ENCODE measurements at places on chromosomes 7 and 10.

DNA sequence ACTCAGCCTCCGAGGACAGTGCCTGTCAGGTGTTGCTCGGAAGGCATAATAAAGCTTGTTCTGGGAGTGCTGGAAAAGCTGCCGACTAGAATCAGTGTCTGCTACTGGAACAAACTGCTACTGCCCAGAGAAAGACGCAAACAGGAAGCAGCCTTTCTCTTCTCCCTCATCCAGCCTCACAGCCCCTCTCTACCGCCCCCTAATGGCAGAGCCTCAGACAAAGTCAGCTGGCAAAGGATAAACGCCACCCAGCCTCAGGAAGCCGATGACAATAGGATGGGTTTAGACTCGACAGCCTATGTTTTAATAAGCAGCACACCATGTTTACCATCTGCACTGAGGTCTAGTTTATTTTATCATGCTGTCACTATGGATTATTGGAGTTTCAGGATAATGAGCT lies 169.5 kb upstream of the LYZL1 start:
- no peak for DNase-seq

- no peak for DNase-seq
Observed at GRCh38 chr7:28433699-28434219, 21.4 kb downstream of the CREB5 start.

DNA sequence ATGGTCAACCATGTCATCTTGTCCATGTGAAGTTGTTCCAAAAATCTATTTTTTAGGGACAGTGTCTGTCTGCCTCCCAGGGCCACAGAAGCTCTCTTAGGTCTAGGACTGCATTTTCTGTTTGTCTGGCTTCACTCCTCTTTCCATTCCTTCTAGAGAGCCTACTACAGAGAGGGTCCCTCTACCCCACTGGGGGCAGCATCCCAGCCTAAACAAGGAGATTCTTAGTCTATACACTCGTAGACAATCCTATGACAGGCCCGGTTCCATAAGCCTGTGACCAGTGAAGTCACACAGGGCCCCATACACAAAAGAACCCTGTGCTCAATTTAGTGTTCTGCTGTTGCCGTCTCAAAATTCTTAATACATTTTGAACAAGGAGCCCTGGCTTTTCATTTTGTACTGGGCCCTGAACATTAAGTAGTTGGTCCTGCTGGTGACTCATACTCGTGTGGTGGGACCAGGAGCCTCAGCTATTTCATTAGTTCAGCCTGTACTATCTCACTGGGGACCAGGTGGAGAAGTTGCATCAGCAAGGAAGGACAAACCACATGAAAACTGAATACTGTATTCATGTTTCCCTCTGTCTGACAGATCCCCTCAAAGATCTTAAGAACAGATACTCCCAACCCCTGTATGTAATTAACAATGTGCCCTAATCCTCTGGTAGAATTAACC lies 23.5 kb upstream of the FAM180A start:
- no peak for DNase-seq

DNA sequence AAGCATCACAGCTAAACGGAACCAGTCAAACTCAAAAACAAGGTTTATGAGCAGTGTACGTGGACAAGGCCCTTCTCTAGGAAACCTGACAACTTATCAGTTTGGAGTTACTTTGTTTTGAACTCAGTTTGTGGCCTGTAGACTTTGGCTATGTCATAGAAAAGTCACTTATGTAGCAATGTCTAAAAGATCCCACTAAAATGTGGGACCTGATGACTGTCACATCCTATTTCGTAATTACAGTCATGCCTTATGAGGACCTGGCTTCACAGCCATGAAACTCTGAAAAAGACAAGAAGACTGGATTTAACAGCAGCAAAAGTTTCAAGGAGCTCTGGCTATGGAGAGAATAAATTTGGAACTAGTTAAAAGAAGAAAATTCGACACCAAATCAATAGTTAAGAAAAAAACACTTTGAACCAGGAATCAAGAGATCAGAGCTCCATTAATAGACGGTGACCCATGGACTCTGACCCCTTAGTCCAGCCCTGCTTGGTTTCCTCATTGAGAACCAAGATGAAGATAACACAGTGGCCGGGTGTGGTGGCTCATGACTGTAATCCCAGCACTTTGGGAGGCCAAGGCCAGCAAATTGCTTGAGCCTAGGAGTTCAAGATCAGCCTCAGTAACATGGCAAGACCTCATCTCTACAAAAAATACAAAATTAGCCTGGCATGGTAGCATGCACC lies 204.3 kb downstream of the SFMBT2 start:
- no peak for DNase-seq

DNA sequence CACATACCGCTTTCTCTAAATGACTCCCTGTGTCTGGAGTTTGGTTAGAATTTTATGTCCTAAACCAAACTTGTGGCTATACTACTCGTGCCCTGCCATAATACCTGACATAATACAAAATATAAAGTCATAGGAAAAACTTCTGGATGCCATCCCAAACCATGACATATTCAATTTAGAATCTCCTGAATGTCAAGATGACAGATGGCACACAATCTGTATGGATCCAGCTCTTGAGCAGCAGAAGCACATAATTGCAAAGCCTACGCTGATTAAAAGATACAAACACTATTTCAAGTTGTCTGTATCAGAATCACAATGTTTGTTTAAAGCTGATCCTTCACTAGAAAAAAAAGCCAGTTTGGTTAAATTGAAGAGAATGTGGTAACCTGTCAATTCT lies 22.4 kb upstream of the CDC14C start:
- DNase-seq, result no peak

DNA sequence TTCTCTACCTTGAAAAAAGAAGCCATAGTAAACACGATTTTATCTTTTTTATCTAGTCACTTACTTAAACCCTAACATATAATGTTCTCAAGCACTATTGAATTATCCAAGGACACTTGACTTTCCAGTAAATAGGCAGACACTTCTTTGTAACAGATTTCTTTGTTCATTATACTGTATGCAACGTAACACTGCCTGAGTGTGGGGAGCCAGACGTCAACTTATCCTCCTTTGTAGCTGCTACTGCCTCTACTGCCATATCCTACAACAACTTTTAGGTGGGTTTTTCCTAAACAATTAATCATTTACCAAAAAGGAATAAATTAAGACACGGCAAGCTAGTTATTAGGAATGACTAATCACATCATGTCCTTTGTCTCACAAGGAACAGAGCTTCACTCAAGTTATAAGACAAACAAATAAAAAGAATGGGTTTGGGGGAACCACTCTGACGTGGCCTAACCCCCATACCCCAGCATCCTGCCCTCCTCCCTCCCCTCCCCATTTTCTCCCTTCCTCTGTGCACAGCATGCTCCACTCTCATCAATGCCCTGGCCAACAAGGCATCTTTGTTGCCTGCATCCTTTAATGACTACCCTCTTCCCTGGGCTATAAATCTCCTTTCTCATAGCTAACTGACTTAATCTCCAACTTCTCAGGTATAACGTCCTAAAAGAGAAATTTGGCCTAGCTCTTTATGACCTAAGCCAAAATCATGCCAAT lies 43.3 kb downstream of the DOCK4 start:
- DNase-seq, result no peak

GRCh38 chr7:42348631-42349030 lies 111.6 kb upstream of the GLI3 start:
- DNase-seq, result no peak

DNA sequence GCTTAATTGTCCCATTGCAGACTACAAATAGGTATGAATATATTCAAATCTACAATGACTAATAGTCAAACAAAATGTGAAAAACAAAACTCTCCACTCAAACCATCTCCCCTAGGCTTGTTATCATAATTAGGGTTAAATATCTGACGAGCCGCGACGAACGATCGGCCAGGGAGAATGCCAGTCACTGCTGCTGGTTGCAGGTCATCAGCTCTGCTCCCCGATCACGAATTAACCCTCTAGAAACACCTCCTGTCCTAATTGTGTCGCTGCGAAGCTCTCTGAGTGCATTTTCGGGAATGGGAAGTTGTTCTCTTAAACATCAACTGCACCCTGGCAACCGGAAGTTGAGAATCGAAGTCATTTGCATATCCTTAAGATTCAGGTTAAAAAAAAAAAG lies 167.3 kb downstream of the TCERG1L start:
- no peak for DNase-seq

DNA sequence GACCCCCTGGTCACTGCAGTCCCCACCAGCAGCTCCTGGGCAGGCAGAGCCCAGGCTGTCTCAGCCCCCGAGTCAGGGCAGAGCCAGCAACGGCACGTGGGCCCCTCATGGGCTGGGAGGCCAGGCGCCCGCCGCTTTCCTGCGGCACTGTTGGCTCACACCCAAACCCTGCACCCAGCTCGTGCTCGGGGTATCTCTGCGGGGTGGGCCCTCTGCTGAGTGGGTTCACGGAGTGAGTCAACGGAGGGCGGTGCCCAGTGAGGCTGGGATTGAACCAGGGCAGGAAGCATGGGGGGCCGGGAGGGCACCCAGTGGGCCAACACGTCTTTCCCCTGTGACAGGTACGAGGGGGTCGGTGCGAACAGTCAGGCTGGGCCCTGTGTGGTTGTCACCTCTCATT lies 28.9 kb downstream of the ADAP1 start:
- no peak for DNase-seq

DNA sequence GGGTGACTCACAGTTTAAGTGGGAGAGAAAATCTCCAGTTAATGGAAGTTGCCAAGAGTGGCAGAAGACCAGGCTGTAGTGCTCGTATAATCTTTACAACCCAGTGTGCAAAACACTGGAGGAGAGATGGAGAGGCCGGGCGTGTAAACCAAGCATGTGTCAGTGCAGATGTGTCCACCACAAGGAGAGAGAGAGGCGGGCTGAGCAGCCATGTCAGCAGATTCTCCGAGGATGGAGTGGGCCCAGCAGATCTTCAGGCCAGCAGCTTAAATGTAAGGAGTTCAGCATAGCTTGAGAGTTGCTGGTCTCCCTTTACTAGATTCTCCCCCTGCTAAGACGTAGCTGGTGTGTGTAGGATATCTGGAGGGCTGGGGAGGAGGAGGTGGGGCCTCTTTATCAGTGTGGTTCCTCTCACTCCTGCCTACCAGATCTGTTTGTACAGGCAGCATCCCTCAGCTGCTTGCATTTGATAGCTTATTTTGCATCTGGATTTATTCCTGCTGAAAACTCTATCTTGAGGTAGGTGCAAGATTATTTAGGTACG lies 13.7 kb downstream of the BPGM start:
- no peak for DNase-seq

- DNase-seq, result no peak
Observed at GRCh38 chr7:104397442-104397841, 69.0 kb downstream of the LHFPL3 start.

DNA sequence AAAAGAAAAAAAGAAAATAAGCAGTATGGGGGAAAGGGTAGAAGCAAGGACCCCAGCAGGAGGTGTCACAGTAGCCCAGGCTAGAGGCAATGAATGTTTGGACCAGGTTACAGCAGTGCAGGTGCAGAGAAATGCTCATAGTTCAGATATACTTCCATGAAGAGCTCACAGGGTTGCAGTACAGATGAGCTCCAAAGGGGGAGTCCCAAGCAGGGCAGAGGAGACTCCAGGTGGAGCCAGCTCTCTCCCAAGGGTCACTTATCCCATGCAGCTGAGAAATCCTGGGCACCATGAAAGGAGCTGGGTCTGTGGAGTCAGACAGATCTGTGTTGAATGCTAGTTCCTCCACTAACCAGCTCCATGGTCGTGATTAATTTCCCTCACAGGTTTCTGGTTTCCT lies 174.9 kb downstream of the C7orf25 start:
- no peak for DNase-seq

- no peak for DNase-seq
Observed at GRCh38 chr7:110800984-110801383, 289.9 kb upstream of the LRRN3 start.

DNA sequence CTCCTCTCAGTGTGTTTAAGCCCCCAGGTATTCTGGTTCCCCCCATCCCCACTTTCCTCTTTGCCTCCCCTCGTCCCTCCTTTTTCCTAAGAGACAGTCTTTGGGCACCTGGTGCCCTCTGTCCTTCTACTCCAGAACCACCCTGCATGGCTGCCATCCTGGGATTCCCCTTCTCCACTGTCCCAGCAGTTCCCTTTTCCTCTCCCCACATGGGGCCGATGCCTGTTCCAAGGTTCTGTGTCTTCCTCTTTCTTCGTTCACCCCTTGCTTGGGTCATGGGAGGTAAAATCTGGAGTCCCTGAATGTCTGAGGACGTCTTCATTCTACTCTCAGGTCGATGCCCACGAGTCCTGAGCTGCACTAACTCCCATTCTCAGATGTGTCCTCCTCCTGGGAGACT lies 120.8 kb downstream of the TAX1BP1 start:
- no peak for DNase-seq

GRCh38 chr10:49534670-49535381 lies 4.1 kb downstream of the ERCC6 start:
- DNase-seq, result no peak
